ENCODE measurements at places on chromosomes 5 and 9.

- no peak for DNase-seq
Measured at GRCh38 chr5:90813392-90813791, 254.8 kb downstream of the ADGRV1 start.

GRCh38 chr9:111250875-111251842, 78.9 kb downstream of the OR2K2 start:
- no peak for DNase-seq

GRCh38 chr9:137273611-137274320, 3.8 kb upstream of the TOR4A start:
- DNase-seq = no peak

DNA sequence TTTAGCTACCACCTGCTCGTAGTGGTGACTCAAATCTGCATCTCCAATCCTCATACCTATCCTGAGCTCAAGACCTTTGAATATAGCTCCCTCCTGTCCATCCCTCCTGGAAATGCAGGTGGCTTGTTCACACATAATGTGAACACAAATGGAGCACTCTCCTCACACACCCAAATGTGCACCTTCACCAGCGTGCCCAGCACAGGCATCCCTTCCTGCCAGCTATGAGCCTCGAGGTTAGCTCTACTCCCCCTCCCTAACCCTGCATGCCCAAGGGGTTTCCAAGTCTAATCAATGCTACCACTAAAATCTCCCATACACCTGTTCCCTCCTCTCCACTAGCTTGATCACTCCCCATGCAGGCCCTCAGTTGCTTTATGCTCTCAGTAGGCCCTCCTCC, 2.2 kb upstream of the TGFBI start:
- no peak for DNase-seq

All from T1000 (cell line).